ENCODE measurements at places on chromosomes 12 and 14.

DNA sequence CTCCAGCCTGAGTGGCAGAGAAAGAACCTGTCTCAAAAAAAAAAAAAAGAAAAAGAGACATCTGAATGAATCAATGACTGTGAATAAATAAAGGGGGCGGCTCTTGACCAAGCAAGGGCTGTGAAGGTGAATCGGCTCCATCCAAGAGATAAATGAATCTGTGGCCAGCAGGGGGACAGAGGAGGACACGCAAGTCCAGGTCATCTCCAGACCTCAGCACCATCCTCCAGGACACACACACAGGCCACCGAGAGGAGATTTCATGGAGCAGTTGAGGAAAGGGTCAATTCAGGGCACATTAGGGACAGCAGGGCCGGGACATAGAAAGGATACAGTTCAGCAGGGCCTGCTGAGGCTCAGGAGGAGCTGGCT, 21.6 kb downstream of the TRPV4 start:
- no peak for DNase-seq

- no peak for DNase-seq
Observed at GRCh38 chr14:80628547-80628946, 313.0 kb downstream of the CEP128 start.

DNA sequence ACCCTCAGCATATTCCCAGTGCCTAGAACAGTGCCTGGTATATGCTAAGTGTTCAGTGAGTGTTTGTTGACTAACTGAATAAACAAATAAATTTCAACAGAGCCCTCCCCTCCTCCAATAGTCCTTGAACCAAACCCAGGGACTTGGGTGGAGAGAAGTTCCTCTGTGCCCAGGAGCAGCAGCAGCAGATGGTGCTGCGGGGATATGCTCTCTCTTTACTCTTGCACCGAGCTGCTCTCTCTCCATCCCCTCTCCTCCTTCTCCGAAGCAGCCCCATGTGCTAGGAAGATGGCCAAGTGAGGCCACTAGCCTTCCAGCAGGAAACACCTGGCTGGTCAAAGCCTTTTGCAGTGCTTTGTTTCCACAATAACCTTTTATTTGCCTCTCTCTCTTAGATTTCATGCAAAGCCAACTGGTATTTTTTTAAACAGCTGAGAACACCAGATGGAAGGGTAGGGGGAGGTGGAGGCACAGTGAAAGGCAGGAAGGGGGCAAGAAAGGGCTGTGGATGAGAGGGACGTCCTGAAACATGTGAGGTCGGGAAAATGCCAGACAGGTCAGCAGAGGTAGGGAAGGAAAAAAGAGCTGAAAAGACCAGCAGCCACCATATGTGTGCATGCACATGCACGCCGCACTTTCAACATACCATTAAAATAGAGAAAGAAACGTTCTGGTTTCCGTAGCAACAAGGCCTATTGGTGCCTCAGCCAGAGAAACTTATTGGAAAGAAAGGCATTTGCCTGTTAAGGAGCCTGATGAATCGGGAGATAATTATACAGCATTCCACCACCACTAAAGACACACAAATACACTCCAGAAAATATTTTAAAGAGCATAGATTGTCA, 78.9 kb downstream of the EMP1 start:
- no peak for DNase-seq

DNA sequence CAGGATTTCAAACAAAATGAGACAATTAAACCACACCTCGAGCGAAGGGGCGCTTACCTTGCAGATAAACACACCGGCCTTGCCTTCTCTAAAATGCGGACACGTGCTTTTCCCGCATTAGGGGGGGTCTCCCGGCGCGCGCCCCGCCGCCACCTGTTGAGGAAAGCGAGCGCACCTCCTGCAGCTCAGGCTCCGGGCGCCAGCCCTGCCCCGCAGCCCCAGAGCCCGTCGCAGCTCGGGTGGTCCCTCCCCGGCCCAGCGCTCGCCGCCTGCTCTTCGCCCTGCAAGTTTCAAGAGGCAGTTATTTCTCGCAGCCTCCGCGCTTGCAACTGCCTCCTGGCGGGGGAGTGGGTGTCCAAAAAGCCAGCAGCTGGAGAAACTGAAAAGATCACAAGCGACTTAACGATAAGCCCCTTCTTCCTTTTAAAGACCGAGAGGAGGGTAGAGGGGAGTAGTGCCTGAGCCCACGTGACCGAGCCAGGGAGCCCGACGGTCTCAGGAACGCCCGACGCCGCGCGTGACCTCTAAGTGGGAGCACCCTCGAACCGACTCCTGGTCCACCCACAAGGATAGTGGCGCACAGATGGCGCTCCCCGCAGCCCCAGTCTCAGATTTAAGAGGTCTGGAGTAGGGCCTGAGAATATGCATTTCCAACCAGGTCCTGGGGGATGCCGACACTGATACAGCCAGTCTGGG, at the start of gene ESR2:
Gene ESR2, minus strand, starts transcription at position 396 of the 696 bp plus-strand sequence. CDS start 11,386 bp downstream, outside the sequence.
- DNase-seq: no peak

DNA sequence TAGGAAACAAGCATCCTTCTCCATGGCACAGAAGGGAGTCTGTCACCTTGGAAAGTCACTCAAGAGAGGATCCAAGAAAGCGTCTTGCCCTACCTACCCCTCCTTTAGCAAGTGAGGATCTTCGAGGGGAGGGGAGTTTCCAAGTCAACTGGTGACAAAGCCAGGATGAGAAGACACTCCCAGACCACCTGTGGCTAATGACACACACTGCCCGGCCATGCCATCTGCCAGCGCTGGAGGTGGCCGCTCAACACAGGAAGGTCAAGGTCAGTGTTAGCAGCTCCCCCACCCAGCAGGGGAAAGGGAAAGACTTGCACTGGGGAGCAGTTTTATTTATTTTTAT, 41.3 kb downstream of the ELK3 start:
- no peak for DNase-seq

- no peak for DNase-seq
Observed at GRCh38 chr14:99427632-99428300, 52.9 kb downstream of the SETD3 start.

All from Ammon's horn (tissue), 1 donor.